ENCODE measurements at places on chromosomes 13 and 19. TPM values are rescaled to one million over a fixed set of nuclear protein-coding genes. Genes with fewer than 3 reads are reported as not detected.

- no peak for DNase-seq
Measured at GRCh38 chr19:7373862-7374261, 25.1 kb downstream of the ARHGEF18 start.

DNA sequence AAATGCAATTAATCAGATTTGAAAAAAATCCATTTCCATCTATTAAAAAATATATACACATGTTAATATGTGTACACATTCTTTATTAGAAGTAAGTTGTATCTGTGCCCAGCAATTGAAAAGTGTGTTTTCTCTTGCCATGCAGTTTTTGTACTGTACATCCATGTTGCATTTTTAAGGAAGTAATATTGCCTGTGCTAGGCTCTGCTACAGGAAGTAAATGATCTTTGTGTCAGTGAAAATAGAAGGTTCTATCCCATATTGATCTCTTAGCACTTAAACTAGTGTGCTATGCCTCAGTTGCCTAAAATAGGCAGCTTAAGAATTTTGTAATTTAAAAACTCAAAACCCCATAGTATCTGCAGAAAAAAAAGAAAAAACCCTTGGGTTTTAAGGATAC, 122.5 kb downstream of the CDK8 start:
- DNase-seq: no peak

DNA sequence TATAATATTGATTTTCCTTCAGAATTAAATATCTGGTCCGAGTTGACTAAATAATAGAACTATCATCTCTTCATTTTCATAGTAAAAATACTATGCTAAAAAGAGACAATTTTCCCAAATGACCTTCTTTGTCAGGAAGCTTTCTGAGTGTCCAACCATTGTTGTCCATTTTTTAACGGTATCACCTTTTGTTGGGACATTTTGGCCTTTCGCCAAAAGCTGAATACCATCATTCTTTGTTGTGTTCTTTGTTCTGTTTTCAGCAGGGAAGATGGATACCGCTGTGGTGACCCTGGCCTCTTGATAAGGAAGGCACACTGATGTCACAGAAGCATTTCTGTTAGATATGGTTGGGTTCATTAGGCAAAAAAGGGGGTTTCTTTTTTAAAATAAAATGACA, 654.4 kb upstream of the GPC6 start:
- DNase-seq: no peak

DNA sequence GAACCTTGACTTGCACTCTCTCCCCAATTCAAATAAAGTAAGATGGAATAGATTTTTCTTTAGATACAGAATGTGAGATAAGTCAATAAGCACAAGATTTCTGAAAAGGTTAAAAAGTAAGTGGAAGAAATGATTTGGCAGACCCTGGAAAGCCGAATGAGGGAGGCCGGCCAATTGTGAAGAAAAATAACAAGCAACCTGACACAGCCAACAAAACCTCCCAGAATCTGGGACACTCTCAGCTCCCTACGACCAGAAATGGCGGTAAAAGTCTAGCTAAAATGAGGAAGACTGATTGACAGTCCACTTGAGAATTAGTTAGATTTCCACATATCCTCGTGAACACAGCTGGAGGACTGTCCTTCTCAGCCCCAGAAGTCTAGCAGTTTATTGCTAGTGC, 85.4 kb downstream of the KLF12 start:
- no peak for DNase-seq

The LILRB4 gene
- polyA plus RNA-seq: not detected
